ENCODE measurements at places on chromosomes 2 and 18. TPM values are rescaled to one million over a fixed set of nuclear protein-coding genes. Genes with fewer than 3 reads are reported as not detected.

The CCDC142 gene
- 31.2 TPM for total RNA-seq

The TEX261 gene
- total RNA-seq, result 33.7 TPM

The PLGLB2 gene
- 2.6 TPM for total RNA-seq

The SMC6 gene
- 16.8 TPM for total RNA-seq

The TBC1D8 gene
- total RNA-seq, result 34.9 TPM

The ATAD2B gene
- 30.5 TPM for total RNA-seq

The HES6 gene
- total RNA-seq, result 6.5 TPM

The PDE11A gene
- total RNA-seq, result 3.9 TPM
